ENCODE measurements at places on chromosomes 2 and 18.
A peak's percentile ranks its signal among the peaks of the same experiment; 100 is the strongest.

DNA sequence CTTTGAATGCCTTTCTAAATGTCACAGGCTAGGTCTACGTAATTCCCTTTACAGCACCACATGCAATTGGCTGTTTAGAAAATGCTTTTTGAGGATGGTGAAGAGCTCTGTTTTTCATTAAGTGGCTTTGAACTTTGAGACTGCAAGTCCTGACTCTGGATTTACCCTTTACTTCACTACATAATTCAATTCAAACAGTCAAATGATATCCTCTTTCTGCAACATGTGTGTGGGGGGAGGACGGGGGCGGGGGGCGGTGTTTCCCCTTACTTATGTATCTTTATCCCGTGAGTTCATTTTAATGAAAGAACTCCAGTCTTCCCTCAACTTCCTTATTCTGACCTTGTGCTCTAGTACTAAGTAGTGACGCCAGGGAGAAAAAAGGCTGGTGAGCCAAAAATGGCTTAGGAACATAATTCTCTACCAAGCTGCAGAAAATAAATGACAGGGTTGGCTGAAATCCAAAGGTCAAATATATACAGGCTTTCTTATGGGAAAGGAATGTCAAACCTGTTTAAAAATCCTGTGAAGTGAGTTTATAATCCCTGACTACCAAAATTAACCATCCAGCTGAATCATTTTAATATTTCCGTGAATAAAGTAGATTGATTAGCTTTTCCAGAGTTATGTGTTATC is 119.6 kb downstream of the SLC8A1 start:
- no peak for DNase-seq

DNA sequence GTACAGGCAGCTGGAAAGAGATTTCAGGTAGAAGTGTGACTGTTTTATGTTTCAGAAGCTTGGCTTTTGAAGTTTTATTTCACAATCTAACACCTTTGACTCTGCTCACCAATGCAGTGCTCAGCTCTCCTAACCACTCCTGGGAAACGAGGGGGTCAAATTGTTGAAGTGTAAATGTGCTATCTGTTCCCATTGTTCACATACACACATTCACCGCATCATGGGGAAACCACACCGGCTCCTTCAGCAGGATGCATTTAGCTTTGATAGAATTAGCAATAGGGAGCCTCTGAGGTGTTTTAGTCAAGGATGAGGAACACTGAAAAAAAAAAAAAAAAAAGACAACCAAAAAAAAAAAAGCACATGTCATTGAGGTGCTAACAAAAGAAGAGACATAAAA is 13.4 kb upstream of the DLGAP1 start:
- no peak for DNase-seq

DNA sequence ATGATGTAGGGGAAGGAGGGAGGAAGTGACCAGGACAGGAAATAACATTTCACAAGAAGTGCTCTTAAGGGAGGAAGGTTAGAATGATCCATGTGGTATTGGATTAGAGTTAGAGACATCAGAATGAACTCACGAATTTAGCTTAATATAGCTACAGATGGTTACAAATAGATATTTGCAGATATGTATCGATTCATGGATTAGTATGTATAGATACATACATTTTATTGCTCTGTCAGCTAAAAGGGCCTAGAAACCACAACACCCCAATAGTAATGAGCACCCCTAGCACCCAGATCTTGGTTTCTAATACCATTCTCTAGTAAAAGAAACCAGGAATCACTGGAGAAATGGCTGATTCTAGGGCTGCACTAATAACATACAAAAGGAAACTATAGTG is 59.6 kb upstream of the LTBP1 start:
- DNase-seq, result no peak

GRCh38 chr2:208466151-208466919 is 59.7 kb downstream of the PTH2R start:
- DNase-seq, result no peak

DNA sequence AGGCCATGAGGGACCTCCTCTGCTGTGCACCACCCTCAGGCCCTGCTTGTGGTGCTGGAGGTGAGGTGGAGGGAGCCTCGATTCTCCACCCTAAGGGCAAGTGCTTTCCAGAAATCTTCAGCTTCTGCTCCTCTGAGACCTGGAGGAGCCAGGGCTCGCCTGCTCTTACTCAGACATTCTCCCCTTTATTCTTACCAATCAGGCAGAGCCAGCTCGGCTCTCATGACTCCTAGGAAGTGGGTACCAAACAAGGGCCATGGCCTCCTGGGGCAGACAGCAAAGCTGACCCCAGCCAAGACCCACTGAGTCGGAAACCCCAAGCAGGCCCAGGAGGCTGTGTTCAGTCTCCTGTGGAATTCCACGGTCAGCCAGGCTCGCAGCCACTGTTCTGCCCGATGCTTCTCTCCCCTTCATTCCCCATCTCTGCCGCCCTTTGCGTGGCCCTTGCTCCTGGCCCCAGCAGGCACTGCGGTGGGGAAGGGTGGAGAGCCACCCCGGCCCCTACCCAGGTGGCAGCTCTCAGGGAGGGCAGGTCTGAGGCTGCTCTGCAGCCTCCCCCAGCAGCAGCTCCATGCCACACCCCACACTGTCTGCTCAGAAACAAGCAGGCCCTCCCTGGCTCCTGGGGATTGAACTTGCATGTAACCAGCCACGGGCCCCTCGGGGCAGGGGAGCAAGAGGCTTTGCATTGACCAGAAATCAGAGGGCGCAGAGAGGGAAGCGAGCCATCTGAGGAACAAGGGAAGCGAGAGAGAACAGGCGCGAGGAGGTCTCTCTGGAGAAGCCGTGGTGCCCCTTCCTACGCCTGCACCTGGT is 24.0 kb downstream of the HS1BP3 start:
- peak; percentile 5 for DNase-seq

GRCh38 chr2:78814331-78814986 is 211.0 kb upstream of the REG3G start:
- DNase-seq, result no peak

- no peak for DNase-seq
Measured at GRCh38 chr2:149826471-149827125, 239.0 kb upstream of the MMADHC start.

GRCh38 chr2:215711471-215712034 is 275.7 kb upstream of the FN1 start:
- DNase-seq, result no peak

GRCh38 chr18:75208836-75209128 is 157 bp downstream of the PTGR3 start:
- DNase-seq, result no peak

- no peak for DNase-seq
Measured at GRCh38 chr2:160010361-160011145, 51.9 kb downstream of the PLA2R1 start.

GRCh38 chr2:203688798-203689197 is 17.6 kb upstream of the CD28 start:
- DNase-seq, result no peak

DNA sequence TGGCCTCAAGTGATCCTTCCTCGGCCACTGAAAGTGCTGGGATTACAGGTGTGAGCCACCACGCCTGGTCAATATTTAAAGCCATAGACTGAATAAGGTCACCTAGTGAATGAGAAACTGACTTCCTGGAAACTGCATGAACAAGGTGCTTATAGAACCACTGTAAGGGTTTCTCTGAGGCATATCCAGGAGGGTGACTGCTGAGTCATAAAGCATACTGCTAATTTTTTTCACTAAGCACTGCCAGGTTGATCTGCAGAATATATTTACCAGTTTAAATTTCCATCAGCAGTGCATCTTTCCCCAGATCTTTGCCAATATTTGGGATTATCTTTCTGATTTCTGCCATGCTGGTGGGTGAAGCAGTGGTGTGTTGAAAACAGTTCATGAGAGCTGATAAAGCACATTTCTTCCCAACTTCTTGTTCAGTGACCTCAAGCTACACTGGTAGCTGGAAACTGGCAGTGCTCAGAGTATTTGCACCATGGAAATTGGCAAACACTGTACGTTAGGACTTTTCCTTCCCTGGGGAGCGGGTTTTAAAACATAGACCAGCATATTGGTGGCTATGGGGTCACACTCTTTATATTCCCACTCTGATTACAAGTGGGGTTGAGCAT is 4.2 kb upstream of the CLIP4 start:
- DNase-seq, result no peak
